ENCODE measurements at places on chromosomes 4 and X.

DNA sequence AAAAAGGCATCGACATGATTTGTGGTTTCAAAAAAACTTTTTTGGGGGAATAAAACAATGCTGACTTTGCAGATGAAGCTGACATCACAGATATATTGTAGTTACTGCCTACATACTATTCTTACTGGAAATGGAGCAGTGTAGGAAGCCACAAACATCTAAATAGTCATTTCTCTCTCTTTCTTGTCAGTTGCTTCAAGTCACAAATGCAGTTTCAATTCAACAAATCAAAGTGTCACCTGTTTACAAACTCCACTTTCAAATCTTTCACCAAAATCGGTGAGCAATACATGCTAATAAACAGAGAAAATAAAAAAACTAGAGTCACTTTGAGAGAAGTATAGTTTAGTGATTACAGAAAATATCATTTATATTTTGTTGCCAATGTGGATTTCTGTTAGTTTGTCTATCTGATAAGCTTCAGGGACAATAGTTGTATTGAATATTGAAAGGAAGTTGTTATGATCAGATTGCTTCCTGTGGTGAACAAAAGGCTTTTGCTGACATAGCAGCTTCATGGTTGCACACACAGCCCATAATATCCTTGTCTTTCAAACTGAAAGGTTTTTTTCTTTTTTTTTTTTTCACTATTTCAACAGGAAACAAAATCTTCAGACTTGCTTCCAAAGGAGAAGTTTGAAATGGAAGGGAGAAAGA lies 49.7 kb upstream of the PTPN13 start:
- peak; percentile 11 for DNase-seq

DNA sequence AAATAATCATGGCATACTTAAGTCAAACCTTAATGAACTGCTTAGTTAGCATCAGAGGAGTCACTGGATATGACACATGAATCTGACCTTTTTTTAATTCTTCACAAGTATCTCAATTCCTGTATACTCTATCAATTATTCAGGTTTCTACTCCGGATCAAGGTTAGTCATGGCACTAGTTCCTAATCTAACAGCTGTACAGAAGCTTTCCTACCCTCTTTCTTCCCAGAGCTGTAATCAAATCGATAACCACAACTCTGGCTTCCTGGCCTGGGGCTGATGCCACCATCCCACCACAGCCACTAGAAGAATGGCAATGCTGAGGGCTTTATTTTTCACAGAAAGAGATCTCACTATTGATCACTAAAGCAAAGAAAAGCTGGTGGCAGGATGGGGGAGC lies 718.5 kb downstream of the SMARCA1 start:
- no peak for DNase-seq

DNA sequence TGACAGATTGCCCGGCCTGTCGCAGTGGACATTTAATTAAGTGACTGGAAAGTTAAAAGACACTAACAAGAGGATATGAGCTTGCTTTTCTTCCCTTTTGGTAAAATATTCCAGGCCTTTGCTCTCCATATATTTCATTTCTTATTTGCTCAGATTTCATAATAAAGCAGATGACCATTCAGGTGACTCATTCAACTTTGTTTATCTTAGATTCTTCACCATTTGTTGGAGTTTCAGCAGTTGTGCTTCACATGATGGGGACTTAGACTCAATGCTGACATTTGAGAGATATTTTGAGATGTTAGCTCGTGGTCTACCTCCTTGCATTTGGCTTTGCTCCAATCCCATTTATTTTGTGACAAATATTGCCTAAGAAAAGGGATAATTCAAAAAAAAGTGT lies 312.2 kb downstream of the ARHGAP24 start:
- peak; percentile 82 for DNase-seq

GRCh38 chr4:180617196-180617595 lies 1626.0 kb upstream of the TENM3 start:
- DNase-seq = peak; percentile 19

GRCh38 chrX:5117816-5118215 lies 1110.9 kb downstream of the NLGN4X start:
- no peak for DNase-seq

DNA sequence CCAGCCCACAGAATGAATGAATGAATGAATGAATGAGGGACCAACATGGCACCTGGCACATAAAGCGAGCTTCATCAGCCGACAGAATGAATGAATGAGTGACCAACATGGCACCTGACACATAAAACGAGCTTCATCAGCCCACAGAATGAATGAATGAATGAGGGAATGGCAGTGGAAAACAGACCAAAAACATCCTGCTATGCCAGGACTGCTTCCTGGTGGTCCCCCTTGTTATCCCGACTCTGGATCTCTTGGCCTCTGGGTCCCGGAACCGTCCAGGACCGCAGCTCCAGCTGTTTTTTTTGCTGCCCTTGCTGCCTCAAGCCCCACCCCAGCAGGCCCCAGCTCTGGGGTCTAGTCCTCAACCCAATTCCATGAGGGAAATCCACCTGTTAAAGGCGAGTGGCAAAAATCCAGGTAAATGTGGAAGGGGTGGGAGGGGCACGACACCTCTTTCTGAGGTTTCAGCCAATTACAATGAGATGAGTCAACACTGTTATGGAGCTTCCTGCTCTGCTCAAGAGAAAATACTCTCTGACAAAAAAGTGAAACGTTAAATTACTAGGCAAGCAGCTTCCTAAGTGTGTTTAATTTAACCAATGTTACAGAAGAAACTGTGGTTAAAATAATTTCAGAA lies 72.0 kb upstream of the MTNR1A start:
- DNase-seq = peak; percentile 68

- peak; percentile 82 for DNase-seq
Observed at GRCh38 chrX:76183289-76184049, 10.6 kb downstream of the PBDC1 start.

DNA sequence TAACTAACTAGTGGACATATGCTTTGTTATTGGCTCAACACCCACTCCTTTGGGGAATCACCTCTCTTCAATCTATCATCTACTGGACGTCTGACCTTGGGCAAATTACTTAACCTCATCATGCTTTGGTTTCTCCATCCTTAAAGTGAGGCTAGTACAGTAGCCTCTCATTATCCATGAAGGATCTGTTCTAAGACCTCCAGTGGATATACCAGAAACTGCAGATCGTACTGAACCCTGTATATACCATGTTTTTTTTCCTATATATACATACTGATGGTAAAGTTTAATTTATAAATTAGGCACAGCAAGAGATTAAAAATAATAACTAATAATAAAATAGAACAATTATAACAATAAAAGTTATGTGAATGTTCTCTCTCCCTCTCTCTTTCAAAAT lies 56.2 kb downstream of the HMGB3 start:
- no peak for DNase-seq

- peak; percentile 12 for DNase-seq
Observed at GRCh38 chr4:82381661-82382296, 8.0 kb upstream of the HNRNPD start.

DNA sequence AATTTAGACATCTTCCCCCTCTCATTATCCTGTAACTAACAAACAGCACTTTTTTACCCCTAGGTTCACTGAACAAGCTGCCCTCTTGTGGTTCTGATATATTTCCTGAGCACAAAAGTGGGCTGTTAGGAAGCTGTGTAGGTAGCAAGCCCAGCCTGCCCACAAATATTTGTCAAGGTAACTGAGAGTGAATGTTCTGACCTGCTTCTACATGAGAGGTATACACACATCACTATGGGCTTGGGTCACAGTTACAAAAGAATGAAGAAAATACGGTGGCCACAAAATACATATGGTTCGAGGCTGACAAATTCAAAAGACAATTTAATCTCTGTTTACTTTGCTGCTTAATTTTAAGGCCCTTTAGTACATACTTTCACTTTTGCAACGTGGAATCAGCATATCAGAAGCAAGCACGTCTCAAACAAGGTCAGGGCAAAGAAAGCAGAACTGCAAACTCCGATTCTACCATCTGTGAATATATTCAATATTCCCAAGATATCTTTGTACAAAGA lies 78.7 kb downstream of the RBM47 start:
- peak; percentile 79 for DNase-seq

DNA sequence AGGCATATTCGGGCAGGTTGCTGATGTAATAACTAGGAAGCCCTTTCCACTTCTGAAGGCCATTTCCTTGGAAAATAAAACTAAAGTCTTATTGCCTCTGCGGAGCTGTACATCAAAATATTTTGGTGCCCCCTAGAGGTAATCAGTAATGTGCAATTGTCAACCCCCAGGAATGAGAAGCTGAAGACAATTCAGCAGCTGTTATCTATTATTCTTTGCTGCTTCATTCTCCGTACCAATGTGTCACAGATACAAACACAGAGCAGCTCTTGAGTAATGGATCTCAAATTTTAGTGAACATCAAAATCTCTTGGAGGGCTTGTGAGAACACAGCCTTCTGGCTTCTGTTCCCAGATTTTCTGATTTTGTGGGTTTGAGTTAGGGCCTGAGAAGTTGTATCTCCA lies 3.5 kb upstream of the SLIT2 start:
- peak; percentile 71 for DNase-seq

DNA sequence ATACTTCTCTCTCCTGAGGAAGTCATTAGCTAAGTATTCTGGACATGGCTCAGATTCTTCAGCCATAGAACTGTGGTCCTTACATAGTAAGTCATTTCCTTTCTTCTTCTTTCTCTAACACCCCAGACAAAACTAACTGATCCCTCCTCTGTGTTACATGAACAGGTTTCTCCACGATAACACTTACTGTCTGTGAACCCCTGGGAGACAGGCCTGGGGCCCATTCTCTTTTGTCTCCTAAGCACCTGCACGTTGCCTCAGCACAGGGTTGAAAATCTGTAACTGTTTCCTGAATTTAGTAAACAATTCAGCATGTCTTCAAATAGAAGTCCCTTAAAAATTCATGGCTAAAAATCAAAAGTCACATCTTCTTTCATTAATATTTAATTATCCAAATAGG lies 24.7 kb downstream of the APBB2 start:
- DNase-seq = no peak

- peak; percentile 75 for DNase-seq
Observed at GRCh38 chrX:38805432-38806389, 4.5 kb downstream of the MID1IP1 start.

DNA sequence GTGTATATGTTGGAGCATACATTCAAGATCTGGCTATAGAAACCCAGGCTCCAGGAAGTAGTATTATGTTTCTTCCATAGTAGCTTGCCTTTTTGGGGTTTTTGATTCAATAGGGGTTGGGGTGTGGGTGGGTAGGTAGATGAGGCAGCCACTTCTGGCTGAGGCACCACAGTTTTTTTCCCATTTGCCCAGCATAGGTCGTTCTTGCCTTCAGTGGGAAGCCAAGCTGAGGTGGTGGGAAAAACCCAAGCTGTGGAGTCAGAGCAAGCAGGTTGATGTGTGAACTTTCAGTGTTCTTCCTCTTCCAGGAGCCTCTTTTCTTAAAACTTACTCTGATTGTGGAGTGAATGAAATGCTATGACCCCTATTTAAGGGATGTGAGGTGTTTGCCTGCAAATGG lies 67.0 kb upstream of the RPS6KA3 start:
- DNase-seq = no peak

DNA sequence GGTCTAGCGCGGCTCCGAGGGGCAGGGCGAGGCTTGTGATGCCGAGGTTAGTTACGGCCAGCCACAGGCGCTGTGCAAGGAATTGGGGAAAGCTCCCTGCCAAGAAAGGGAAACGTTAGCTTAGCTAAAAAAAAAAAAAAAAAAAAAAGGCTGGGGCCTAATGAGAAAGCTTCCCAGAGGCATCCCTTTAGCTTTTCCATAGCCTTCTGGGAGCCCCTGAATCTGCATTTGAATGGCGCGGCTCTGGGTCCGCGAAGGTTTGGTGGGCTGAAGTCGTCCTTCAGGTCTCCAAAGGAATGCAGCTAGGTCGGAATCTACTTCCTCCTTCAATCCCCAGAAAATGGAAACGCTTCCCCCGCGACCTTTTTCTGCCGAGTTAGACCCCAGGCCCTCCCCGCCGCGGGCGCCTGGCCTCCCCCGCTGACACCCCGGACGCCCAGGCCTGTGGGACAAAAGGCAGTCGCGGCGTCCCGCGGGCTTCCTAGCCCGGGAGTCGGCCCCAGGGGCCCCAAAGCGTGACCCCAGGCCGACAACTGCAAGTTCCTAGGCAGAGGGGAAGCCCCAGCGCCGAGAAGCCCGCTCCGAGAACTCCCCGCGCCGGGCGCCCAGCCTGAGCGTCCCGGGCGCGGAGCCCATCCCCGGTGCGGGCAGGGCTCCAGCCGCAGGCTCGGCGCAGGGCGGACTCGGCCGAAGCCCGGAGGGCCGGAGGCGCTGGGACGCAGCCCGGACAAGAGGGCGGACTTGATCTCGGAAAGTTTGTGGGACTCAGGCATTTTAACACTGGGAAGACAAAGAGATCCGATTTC lies 605 bp upstream of the FAT1 start:
- peak; percentile 54 for DNase-seq

GRCh38 chr4:10157478-10158332 lies 41.1 kb upstream of the WDR1 start:
- DNase-seq = peak; percentile 77

DNA sequence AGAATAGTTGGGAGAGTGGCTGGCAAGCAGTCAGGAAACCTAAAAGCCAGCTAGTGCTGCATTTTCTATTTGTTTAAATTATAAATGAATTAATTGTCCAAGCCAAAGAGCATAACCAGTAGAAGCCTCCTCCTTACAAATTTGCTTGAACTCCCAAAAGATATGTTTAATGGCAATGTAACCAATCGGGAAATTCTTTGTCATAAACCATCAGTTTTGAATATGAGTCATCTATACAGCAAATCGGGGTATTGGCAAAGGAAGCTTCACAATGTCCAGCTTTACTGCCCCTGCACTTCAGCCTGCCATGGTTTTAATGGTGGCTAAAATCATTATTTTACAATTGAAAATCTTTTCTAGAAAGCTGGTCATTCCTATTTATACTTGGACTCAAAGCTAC lies 216.6 kb downstream of the SHROOM3 start:
- no peak for DNase-seq

- no peak for DNase-seq
Observed at GRCh38 chrX:45036161-45036560, 163.2 kb downstream of the KDM6A start.

- peak; percentile 54 for DNase-seq
Observed at GRCh38 chr4:10180603-10180926, 64.0 kb upstream of the WDR1 start.

DNA sequence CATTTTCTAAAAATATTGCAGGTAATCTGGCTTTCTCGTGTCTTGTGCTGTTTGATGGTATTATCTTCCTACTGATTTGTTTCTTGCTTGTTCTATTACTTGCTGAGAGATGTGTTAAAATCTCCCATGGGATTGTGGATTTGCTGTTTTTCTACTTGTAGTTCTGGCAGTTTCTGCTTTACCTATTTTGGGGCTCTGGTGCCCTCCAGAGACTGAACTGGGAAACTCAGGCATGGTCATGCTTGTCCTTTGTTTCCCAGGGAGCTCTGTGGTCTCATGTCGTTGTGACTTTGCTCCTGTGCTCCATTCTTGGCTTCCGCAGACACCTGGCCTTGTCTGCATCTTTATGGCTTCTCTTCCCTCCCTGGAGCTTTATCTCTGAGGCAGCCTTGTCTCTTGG lies 39.5 kb downstream of the NSD2 start:
- peak; percentile 50 for DNase-seq

DNA sequence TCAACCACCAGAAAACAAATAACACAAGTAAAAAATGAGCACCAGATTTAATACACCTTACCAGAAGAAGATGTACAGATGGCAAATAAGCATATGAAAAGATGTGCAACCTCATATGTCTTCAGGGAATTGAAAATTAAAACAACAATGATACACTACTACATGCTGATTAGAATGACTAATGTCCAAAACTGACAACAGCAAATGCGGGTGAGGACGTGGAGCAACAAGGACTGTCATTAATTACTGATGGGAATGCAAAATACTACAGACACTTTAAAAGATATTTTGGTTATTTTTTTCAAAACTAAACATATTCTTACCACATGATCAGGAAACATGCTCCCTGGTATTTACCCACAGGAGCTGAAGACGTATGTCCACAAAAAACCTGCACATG lies 140.3 kb downstream of the FRYL start:
- no peak for DNase-seq

GRCh38 chr4:167930166-167930565 lies 162.2 kb upstream of the ANXA10 start:
- no peak for DNase-seq
